ENCODE measurements at places on chromosomes 5 and 9.

- no peak for DNase-seq
These were observed 37.4 kb upstream of the NFIB start for GRCh38 chr9:14351221-14351836.

GRCh38 chr9:129909851-129910250, 74.6 kb downstream of the USP20 start:
- DNase-seq, result no peak

GRCh38 chr5:73390972-73391371, 57.6 kb downstream of the FOXD1 start:
- no peak for DNase-seq

DNA sequence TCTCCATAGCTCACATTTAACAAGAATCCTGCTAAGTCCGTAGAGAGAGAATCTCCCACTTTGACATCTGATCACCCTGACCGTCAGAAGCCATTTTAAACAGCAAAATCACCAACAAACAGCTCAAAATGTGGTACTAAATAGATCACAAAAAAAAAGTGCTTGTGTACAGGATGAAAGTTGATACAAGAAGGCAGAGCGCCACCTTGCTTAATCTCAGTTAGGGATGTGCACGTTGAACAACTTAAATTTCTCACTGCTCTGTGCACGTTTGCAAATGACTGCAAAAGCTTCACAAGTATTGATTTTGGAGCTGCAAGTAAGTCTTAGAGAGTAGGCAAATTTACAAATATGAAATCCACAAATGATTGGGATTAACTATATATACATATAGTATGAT, 63.1 kb upstream of the NREP start:
- DNase-seq, result no peak

DNA sequence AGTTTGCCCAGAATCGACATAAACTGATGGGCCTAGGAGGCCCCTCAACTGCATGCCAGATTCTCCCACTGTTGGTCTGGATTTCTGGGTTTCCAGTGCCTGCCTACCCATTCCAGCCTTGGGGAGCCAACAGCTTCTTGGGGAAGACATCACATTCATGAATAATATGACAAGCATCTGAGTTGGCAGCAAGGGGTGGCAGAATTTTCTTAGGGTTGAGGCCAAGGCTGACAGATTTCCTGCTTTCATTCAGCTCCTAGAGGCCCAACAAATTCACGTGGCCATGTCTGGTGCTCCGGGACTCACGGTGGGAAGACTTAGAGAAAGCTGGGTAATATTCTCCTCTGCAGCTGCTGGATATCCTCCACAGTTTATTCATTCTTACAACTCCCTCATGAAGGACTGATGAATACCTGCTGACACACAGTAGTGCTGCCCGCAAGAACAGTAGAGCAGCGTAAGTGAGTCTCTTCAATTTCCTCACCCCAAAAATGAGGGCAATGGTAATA, 305.0 kb upstream of the TNC start:
- no peak for DNase-seq

DNA sequence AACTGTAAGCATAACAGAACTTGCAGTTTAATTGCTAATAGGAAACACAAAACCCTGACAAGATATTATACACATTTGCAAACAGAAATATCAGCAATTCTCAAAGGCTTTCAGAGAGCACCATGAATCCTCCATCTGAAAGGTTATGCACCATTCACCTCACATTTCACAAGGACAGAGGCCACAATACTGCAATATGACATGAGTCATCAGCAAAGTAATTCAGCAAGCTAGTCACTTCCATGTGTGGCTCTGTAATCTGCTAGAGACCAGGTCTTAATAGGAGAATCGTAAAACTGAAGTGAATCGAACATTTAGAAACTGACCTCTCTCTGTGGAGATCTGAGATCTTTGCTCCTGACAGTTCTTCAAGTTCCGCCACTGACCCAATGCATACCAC, 28.3 kb downstream of the IARS1 start:
- no peak for DNase-seq
